ENCODE measurements at places on chromosomes 5 and 9.

GRCh38 chr5:105195765-105196164 lies 1633.2 kb upstream of the NUDT12 start:
- no peak for DNase-seq

DNA sequence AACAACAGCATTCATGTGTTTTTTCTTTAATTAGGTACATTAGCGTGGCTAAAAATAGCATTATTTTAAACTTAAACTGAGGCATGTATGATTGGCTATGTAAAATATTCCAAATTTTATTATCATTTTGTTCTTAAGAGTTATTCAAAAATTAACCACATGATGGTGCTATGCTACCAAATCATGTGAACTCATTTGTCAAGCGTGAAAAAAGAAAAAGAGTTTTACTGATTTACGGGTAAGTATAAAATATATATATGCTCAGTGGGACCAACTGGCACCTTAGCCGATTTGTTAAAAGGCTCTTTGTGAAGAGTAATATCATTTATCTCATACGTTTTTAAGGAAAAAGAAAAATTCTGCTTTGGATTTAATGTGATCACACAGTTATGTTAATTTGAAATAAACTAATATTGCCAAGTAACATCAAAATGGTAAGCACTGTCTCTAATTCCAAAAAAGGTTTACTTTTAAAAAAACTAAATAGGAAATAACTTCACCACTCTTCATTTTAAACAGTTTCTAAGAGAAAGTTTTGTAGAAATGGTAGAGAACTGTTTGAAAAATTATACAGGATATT lies 1042.3 kb downstream of the CDH12 start:
- DNase-seq, result no peak

DNA sequence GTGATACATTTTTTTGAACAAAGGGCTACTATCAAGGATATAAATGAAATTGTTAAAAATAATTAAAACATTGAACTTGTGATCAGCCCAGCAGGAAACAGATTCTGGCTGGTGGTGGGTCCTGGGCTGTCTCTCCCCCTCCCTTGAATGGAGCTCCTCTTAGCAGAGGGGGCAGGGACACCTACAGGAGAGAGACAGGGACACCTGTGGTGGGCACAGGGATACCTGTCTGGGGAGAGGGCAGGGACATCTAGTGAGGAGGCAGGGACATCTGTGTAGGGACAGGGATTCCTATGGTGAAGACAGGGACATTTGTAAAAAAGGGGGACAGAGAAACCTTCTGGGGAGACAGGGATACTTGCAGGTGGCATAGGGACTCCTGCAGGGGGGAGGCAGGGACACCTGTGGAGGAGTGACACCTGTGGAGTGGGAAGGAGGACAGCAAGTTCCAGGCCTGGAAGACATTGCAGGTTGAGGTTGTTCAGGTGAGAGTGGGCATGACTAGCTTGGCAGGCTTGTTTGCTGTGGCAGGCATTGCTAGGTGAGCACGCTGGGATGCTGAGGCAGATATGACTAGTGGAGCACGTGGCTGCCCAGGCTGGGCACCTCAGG lies 264.2 kb downstream of the IRX2 start:
- DNase-seq, result no peak

- DNase-seq, result no peak
These were observed 66.6 kb upstream of the RNU6ATAC start for GRCh38 chr9:134230942-134231325.
